ELR (cell line): ENCODE measurements at places on chromosomes 1 and 21.

DNA sequence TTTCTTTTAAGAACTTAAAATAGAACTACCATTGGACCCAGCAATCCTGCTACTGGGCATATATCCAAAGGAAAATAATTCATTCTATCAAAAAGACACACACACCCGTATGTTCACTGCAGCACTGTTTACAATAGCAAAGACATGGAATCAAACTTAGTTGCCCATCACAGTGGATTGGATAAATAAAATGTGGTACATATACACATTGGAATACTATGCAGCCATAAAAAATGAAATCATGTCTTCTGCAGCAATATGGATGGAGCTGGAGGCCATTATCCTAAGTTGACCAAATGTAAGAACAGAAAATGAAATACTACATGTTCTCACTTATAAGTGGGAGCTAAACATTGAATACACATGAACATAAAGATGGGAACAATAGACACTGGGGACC lies 585.3 kb upstream of the USP24 start:
- no peak for DNase-seq

GRCh38 chr1:109882288-109883245 lies 28.1 kb upstream of the CSF1 start:
- DNase-seq: no peak

GRCh38 chr1:92730476-92730875 lies 54.4 kb downstream of the EVI5 start:
- no peak for DNase-seq

DNA sequence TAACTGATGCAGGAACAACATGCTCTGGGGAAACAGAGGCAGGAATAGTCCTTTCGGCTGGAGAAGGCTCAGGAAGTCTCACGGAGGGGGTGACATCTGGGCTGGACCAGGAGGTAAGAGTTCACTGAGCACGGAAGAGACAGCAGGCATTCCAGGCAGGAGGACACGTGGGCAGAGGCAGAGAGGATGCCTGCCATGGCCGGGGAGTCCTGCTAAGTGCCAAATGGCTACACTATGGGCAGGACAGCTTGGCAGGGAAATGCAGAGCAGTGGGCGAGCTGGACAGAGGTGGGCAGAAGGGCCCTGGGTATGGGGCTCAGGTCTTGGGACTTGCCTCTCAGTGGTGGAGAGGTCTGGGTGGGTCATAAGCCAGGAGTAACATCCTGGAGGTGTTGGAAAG lies 17.6 kb downstream of the ALDH4A1 start:
- DNase-seq: no peak

DNA sequence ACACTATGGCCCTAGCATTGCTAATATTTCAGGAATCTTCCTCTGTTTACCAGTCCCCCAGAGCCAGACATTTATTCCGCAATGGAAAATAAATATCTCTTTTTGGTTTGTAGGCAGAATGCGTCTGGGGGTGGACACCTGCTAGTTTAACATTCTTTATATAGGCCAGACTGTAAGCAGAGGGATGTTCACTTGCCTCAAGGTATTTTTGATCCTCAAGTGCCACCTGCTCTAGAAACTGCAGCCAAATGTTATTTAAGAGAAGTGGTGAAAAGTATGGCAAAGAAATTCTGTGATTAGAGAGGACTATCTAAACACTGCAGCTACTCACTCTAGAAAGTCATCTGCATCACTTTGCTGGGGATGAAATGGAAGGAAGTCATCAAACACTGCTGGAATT lies 164.7 kb downstream of the NEGR1 start:
- DNase-seq: no peak

DNA sequence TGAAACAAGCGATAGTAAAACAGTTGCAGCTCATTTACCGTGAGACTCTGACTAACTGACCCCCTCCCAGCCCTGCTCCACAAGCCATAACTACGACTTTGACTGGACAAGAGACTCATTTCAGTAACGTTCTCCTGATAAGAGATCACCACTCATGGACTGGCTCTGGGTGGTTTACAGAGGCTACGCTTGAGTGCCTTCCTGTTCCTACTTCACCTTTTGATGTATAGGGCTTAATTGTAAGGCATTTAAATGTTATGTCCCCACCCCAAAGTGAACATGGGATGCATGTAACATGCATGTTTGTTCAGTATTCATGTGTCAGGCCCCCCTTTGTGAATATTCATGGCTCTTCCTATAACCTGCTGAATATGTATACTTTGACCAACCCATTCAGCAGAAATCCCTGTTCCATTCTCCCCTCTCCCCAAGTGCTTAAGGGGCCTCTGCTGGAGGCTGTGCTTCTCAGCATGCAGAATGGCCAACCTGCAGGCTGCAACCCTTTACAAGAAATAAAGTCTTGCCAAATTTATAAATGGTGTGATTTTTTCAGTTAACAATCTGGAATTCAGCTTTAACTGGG lies 50.7 kb upstream of the SPOCD1 start:
- DNase-seq: no peak

DNA sequence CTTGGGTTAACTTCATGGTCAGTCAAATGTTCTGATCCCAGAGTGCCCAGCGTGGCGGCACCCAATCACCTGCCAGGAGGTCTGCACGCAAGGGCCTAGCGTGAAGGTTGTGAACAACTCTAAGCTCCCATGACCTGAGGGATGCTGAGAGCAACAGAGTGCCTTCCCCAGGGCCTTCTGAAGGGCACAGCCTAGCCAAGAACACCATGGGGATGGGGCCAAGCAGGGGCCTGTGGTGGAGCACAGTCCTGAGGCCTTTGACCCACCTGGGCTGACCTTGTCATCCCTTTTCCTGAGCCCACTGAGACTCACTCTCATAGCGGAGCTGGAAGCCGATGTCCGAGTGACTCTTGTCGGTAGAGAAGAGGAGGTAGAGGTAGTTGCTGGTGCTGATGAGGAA lies 138.8 kb upstream of the HMGB4 start:
- no peak for DNase-seq

GRCh38 chr1:58584082-58584895 lies 7.2 kb upstream of the TACSTD2 start:
- DNase-seq: peak; percentile 96

- no peak for DNase-seq
Observed at GRCh38 chr1:167541610-167542009, 12.0 kb downstream of the CREG1 start.

DNA sequence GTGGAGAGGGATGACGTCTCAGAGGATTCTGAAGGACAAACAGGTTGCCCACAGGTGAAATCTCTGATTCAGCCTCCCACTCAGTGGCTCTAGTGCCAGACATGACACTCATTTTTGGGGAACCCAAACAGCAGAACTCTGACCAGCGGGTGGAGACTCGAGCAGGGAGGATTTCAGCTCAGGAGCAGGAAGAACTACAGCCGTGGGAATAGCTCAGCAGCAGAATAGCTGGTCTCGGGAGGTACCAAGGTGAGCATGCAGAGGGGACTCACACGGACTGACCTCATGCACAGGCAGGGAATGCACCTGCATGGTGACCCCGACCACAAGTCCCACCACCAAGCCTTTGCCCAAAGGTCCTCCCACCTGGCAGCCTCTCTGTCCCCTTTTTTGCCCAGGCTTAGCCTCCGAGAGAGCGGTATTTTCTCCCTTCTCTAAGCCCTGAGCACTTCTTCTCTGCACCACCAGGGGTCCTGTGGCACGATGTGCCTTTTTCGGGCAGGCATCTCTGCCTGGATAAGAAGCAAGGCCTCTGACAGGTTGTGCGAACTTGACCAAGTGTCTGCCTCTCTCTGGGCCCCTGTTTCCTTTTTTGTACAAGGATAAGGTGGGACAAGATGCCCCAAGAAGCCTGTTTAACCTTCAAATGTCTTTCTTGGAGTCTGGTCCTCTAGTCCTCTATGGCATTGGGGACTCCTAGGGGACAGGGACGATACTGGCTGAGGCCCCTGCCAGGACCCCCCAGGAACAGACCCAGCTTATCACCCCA lies 8.8 kb upstream of the FGR start:
- DNase-seq: peak; percentile 73

GRCh38 chr1:98422816-98423215 lies 238.7 kb upstream of the SNX7 start:
- DNase-seq: no peak

GRCh38 chr21:35528116-35529042 lies 479.3 kb upstream of the RUNX1 start:
- peak; percentile 6 for DNase-seq

DNA sequence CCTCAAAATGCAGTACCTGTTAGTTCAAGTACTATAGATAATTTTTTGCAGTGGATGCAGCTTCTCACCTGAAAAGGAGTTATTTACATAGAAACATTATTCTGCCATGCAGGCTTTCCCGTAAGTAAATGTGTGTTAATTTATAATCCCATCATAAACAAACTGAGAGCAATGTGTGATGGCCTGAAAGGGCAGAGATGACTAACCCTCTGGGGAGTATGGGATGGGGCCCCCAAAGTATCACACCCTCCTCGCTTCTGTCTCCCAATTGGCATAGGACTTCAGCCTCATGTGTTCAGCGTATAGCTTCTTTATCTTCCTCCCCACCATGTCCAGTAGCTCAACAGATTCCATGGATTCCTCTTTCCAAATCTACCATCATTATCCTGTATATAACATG lies 7.6 kb downstream of the HMGCL start:
- DNase-seq: no peak

DNA sequence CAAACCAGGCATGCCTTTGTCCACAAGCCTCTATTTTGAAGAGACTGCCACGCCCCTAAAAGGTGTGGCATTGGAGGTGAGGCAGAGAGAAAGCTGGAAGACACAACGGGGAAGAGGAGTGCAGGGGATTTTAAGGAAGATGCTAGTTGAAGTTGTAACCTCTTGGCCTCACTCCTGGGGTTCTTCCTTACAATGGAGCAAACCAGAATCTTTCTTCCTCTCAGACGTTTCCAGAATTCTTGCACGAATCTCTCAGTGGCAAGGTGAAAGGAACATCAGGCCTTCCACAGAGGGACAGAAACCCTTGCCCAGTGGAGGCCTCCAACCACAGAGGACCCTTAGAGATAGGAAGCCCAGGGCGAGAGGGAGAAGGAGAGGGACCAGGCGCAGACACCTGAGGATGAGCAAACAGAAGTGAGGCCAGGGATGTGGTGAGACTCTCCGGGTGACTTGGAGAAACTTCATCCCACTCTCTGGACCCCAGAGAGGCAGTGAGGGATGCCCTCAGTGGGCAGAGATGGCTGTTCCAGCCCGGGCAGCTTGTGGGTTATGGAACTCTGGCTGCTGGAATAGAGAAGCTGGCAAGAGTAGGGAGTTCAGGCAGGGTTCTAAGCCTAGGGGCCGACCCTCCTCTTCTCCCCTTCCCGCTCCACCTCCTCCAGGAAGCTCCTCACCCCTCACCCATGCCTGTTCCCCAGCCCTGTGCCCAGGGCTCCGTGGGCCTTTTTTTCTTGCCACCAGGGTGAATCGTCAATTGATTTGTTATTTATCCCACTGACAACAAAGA lies 136.8 kb upstream of the RUNX3 start:
- DNase-seq: no peak

DNA sequence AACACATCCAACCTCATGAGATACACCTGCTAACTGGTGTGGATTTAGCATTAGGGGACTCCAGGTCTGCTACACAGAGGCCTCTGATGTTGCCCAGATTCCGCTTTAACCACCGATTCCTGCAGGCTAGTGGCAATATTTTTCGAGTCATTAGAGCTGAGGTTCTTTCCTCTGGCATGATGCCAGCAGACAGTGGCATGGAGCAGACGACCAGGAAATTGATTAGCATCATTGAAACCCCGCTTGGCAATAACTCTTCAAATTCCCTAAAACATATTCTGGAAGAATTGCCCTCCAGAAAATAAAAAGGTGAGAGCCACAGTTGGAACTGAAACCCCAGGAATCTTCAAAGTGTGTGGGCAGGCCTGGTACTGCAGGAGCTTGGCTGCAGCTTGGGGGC lies 28.4 kb upstream of the ETV3 start:
- DNase-seq: no peak

GRCh38 chr1:154324669-154325582 lies at the start of gene ATP8B2:
TSS of gene ATP8B2 (plus strand) at chr1:154325525. CDS start at chr1:154328142, 2,617 bp downstream.
- DNase-seq: peak; percentile 82
